Cerebellar cortex (tissue), 1 donor: ENCODE measurements at places on chromosomes 7 and 10.

GRCh38 chr10:18205098-18205834 lies 65.0 kb downstream of the CACNB2 start:
- no peak for DNase-seq

DNA sequence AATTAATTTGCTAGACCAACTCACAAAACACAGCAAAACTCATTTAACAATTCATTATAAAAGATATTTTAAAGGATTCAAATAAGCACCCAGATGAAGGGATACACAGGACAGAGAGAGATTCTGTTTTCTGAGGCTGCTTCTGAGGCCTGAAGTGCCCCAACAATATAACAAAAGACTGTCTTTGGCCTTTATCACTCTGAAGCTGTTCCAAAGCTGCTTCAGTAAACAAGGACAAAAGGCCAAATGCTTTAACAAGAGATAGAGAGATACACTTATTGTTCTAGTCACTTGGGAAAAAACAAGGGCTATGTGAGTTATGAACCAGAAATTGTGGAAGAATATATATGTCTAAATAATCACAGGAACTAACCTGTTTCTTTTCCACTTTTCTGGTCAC lies 223.7 kb downstream of the CXCL12 start:
- DNase-seq, result no peak

GRCh38 chr10:12902851-12903358 lies 98.6 kb downstream of the CCDC3 start:
- DNase-seq, result no peak

DNA sequence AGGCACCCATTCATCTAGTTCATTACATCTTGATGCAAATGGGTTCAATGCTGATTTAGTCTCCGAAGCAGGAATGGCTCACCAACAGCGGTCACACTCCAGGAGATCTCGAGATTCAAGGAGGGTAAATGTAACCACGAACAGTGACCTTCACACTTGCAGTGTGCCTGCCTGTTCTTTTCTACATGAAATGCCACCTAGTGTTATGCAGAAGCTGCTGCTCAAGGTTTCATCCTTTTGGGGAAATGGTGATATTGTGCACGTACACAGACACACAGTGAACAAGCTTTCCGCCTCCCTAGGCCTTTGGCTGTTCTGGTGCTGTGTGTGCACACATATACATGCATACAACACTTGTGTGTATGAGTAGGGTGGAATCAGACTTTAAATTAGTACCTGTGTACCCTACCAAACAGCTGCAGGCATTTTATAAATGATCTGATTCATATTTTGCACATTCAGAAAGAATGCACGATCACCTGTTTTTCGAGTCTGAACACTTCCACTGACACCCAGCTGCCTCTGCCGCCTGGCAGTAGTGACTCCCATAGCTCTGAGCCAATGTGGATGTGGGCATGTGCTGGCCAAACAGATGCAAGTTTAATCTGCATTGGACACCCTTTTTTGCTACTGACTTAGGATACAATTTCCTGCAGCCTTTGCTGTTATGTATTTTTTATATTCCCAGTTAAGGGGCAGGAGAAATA lies 100.5 kb downstream of the TACC2 start:
- no peak for DNase-seq

DNA sequence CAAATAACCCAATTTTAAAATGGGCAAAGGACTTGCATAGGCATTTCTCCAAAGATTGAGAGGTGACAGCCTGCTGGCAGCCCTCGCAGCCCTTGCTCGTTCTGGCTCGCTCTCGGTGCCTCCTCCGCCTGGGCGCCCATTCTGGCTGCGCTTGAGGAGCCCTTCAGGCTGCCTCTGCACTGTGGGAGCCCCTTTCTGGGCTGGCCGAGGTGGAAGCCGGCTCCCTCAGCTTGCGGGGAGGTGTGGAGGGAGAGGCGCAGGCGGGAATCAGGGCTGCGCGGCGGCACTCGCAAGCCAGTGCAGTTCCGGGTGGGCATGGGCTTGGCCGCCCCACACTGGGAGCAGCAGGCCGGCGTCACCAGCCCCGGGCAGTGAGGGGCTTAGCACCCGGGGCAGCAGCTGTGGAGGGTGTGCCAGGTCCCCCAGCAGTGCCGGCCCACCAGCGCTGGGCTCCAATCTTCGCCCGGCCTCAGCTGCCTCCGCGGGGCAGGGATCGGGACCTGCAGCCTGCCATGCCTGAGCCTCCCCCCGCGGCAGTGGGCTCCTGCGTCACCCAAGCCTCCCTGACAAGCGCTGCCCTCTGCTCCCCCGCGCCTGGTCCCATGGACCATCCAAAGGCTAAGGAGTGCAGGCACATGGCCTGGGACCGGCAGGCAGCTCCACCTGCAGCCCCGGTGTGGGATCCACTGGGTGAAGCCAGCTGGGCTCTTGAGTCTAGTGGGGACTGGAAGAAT lies 54.0 kb upstream of the GALNT17 start:
- no peak for DNase-seq

DNA sequence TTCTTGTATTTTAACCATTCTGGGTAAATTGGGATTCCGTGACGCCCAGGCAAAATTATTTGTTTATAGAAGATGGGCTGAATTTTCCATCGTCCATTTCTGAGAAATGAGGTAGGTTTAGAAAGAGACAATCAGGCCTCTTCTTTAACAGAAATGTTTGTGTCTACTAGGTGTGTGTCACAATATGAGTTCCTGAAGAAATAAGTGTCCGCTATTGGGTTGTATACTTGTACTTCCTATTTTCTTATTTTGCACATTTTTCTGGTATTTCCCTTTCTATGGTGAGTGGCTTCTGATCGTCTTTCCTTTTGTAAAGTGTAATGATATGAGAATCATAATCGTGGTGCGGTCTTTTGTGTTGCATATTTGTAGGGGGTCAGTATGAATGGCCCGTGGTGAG lies 83.9 kb downstream of the TCF7L2 start:
- no peak for DNase-seq

DNA sequence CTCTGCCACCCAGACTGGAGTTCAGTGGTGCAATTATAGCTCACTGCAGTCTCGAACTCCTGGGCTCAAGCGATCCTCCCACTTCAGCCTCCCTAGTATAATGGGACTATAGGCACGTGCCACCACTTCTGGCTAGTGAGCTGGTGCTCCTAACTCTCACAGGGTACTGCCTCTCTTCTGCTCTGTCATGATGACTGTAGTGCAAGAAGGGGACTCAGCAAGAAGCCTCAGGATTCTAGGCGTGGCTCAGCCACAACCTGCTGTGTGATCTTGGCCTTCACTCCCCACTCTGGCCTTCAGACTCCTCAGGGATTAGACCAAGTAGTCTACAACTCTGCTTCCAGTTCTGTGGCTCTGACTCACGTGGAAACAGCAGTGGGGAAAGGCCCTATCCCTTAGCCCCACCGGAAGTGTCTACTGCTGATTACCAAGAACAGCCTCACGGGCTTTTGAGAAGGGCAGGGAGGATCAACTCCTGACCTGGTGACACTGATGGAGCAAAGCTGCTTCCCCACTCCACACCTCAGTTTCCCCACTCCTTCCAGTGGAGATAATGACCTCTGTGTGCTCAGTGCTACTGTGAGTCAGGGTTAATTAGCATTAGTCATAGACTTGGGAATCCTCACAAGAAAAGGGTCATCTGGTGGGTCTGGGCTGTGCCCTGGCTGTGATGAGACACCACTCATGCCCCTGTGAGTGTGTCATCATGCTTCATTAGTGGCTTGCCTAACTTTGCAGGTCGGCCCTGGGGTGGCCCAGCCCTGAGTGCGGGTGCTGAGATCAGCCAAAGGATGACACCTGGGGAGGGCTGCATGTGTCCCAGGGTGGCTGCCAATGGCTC lies 41.1 kb downstream of the ZC3HC1 start:
- DNase-seq, result no peak

DNA sequence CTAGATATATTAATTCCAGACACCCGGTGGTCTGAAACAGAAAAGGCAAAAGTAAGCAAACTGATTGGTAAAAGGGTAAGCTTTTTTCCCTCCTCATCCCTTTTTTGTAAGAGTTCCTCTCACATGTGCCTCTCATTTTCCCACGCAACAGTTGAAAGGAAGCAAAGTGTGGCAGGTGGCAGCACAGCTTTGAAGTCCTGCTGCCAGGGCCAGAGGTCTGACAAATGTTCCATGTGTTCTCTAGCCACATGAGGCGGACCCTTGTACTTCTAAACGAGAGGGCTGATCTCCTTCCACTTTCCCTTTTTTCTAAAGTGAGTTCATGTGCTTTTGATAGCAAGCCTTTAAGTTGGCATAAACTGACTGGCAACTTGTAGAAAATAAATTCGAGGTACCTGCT lies 217.5 kb downstream of the POLR1F start:
- no peak for DNase-seq

DNA sequence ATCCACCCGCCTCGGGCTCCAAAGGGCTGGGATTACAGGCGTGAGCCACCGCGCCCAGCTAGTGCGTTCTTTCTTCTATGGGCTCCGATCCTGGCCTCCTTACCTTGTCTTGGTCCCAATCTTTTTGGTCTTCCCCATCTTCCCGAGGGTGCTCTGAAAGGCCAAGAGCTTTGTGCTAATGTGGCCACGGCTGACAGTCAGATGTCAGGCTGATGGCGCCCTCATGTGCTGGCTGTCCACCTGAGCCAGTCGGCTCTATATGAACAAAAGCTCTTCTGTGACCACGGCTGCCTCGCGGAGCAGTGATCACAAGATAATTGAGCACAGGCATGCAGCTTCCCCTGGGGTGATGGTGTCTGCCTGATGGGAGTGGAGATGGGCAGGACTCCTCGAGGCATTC lies 11.0 kb upstream of the AHCYL2 start:
- peak; percentile 28 for DNase-seq

GRCh38 chr10:17445400-17445998 lies 8.9 kb downstream of the ST8SIA6 start:
- no peak for DNase-seq

GRCh38 chr10:101000915-101001658 lies 1.5 kb downstream of the LZTS2 start:
- no peak for DNase-seq

- DNase-seq, result no peak
Observed at GRCh38 chr7:107370816-107371215, 99.0 kb upstream of the GPR22 start.

DNA sequence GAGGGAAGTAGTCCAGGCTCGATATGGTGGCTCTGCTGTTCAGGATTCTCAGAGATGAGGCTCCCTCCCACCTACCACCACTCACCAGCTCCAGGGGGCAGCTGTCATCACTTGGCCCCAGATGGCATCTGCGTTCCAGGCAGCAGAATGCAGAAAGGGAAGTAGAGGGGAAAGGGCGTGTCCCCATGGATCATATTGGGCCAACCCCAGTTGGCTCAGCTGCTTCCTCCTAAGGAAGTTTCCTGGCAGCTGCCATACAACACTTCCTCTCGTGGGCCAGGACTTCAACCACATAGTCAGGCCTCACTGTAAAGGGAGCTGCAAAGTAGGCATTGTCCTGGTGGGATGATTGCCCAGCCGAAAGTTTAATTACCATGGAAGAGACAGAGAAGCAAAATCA lies 1.6 kb upstream of the TEX36 start:
- DNase-seq, result no peak

GRCh38 chr10:1189166-1190051 lies 133.2 kb downstream of the WDR37 start:
- no peak for DNase-seq

- no peak for DNase-seq
Observed at GRCh38 chr7:45176886-45177731, 19.5 kb downstream of the RAMP3 start.

- DNase-seq, result peak; percentile 37
Observed at GRCh38 chr7:80453699-80454340, 58.0 kb downstream of the GNAT3 start.

DNA sequence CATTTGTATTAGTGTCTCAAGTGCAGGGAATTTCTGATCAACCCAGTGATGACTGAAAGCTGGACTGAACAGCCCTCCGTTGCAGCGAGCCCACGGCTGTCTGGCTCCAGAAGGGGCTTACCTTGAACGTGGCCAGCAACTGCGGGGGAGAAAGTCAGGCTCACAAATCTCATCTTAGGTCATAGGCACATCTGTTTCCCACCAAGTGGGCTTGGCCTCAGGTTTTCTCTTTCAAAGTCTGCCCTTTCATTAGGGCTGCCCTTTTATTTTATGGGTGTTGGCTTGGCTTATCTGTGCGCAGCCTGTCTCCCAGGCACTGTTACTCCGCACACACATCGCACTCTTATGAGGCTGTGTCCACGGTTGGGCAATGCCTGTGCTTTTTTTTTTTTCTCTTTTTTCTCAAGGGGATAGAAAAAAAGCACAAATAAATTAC lies 178.0 kb downstream of the JCAD start:
- no peak for DNase-seq

DNA sequence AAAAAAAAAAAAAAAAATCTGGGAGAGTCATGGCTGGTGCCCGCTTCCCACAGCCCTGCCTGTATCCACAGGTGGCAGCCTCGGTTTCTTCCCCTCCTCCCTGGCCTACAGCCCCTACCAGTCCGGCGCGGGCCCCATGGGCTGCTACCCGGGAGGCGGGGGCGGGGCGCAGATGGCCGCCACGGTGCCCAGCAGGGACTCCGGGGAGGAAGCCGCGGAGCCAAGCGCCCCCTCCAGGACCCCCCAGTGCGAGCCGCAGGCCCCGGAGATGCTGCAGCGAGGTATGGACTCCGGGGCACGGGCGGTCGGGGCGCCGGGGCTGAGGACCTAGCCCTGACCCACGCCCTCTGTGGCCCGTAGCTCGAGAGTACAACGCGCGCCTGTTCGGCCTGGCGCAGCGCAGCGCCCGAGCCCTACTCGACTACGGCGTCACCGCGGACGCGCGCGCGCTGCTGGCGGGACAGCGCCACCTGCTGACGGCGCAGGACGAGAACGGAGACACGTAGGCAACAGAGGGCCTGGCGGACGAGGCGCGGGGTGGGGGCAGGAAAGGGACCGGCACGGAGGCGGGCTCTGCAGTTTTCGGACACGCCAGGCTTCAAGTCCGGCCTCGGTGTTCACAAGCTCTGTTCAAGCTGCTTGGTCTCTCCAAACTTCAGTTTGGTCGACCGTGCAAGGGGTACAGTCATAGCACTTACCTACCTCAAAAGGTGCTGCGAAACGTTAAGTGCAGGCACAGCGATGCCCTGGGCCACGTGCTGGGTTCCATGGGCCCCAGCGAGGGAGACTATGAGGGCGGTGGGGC lies 3.9 kb downstream of the NFKB2 start:
- peak; percentile 84 for DNase-seq

- DNase-seq, result no peak
Observed at GRCh38 chr7:81441750-81442149, 328.1 kb downstream of the HGF start.

- no peak for DNase-seq
Observed at GRCh38 chr7:101859411-101860106, 42.1 kb downstream of the CUX1 start.

DNA sequence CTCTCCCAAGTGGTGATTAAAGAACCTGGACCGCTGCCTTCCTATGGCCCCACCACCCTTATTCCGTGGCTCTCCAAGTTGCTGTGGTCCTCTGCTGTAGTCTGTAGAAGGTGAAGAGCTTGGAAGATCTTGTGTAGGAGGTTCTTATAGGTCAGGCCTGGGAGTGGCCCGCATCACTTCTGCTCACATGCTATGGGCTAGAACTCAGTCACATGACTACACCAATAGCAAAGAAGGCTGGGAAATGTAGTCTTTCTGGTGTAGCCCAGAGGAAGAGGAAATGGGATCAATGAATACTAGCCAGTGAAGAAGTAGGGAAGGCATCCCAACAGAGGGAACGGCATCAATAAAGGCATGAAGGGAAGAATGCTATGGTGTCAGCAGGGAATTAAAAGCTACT lies 41.3 kb upstream of the AOAH start:
- no peak for DNase-seq

GRCh38 chr10:5297466-5297865 lies 67.3 kb upstream of the UCN3 start:
- no peak for DNase-seq
